ENCODE measurements at places on chromosomes 6 and 20. TPM values are rescaled to one million over a fixed set of nuclear protein-coding genes. Genes with fewer than 3 reads are reported as not detected.
A peak's percentile ranks its signal among the peaks of the same experiment; 100 is the strongest.

DNA sequence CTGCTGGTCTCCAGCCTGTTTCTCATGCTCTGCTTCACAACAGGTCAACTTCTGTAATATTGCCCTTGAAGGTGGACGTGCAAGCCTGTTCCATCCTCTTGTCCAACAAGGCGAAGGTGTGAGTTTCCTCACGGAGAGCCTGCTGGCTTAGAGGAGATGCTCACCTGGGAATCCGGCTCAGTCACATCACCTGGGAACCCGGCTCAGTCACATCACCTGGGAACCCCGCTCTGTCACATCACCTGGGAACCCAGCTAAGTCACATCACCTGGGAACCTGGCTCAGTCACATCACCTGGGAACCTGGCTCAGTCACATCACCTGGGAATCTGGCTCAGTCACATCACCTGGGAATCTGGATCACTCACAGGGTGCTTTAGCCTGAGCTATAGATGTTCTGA is 230.1 kb downstream of the ERMARD start:
- DNase-seq, result no peak

Gene MAS1
- total RNA-seq, result not detected

- DNase-seq, result no peak
Measured at GRCh38 chr6:111734068-111735061, 128.7 kb upstream of the TRAF3IP2 start.

- no peak for DNase-seq
Measured at GRCh38 chr6:132648828-132649227, 10.2 kb downstream of the TAAR1 start.

Gene DDO
- total RNA-seq, result not detected

DNA sequence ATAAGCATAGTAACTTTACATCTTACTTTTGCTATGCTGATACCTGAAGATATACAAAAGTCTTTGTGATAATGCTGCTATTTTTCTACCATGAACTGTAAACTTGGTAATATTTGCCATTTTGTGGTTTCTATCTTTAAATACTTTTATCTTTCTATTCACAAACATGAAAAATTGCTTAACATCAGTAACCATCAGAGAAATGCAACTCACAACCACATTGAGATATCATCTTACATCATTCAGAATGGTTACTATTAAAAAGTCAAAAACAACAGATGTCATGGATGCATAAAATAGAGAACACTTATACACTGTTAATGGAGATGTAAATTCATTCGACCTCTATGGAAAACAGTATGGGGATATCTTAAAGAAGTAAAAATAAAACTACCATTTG is 112.0 kb downstream of the TRDN start:
- DNase-seq, result no peak

GRCh38 chr6:69881322-69882151 is 15.2 kb downstream of the COL19A1 start:
- DNase-seq, result no peak

DNA sequence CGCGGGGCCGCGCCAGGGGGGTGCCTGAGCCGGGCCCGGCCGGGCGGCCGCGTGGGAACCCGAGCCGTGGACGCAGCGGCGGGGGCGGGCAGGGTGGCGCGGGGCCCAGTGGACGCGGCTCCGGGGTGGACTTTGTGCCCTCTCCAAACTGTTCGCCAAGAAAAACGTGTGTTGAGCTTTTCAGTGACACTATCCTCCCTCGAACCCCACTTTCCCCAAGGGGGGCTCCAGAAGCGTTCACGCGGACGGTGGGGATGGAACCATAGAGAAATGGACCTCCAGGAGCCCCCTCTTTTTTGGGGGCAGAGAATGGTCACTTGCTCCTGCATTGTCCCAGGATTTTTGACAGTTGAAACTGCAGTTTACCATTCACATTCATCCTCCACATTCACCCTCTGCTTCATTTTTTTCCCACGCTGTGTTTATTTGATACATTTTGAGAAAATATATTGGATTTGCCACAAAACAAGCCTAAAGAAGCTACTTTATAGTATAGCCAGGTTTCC is 2.9 kb upstream of the HIVEP1 start:
- no peak for DNase-seq

DNA sequence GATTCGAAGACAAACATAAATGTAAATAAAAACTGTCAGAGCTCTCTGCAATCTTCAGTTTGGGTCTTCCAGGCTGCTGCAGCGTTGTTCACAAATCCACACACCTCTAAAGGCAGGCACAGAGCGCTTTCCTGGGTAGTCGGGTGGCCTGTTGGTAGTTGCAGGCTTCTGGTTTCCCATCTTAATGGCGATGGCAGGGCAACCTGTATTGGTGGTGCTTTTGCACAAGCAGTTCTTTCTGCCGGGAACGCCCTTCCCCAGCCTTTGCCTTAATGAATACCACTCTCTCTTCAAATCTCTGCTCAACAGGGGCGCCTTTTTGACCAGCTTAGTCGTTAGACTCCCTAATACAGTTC is 723 bp upstream of the IFT52 start:
- no peak for DNase-seq

Gene PSMB1
- 139 TPM for total RNA-seq

DNA sequence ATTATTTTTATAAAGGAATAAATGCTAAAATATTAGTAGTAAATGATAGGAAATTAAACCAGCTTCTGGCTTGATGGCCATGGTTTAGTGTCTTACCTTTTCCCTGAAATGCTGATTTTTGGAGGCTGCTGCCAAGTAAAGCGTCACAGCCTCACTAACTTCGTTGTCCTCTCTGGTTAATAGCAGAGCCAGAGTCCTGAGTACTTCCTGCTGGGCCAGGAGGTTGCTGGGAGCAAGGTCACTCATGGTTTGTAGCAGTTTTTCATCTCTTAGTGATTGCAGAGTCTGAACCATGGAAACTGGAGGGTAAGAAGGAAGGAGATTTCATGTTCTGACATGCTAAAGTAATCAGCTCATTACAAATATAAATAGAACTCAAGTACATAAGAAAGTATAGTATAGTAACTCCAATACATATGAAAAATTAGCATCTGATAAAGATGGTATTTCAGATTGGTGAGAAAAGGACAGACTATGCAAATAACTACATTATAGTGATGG is 26.5 kb upstream of the ARMH2 start:
- no peak for DNase-seq

DNA sequence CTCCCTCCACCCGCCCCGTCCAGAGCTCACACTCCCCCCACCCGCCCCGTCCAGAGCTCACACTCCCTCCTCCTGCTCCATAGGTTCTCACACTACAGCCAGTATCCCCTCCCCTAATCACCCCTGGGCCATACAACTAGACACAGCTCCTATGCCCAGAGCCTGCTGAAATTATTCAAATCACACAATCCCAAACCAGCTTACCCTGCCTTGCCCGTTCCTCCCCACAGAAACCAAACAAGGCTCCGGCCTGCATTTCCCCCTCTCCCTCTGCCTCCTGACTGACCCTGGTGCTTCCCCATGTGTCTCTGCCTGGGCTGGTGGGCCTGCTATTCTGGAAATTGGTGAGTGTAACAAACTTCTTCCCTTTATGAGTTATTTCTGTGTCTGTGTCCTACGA is 18.6 kb downstream of the SLC2A4RG start:
- DNase-seq, result no peak

- DNase-seq, result peak; percentile 97
Measured at GRCh38 chr6:131950767-131951575, at the start of gene CCN2. Gene CCN2 (minus strand): TSS chr6:131951372. CDS start chr6:131951172, 200 bp downstream.

DNA sequence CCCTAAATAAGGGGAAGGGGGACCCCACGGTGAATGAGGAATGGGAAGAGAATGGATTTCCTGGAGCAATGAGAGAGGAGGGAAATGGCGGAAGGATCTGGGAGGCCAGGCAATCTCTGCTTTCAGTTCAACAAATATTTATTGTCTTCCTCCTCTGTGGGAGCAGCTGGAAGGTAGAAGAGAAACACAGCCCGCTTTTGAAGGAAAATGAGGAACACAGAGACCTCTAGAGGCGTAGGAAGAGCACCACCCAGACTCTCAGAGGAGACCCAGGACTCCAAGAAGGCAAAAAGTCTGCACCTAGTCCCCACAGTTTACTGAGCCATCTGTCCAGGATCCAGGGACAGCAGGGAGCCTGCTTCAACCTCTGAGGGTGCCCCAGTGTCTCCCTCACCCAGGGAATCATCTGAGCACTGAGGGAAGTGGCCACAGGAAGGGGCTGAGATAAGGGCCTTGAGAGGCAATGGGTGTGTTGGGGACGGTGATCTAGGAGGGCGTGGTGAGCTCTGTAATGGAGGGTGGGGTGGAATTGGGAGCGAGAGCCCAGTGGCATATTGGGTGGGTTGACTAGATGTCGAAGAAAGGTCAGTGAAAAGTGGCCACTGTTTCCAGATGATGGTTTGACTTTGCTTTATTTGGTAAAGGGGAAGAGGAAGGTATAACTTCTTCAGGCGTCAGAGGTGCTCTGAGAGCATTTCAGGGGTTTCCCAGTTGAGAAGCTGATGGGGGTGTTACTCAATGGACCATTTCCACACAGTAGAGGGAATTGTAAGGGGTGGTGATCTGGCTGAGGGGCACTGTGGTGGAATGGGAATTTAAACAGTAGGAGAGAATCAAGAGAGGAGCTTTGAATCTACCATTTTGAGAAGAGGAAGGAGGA is 610 bp downstream of the PSORS1C1 start:
- no peak for DNase-seq

GRCh38 chr6:23055523-23055922 is 486.2 kb downstream of the HDGFL1 start:
- no peak for DNase-seq

Gene DOK5
- total RNA-seq, result 6.6 TPM

GRCh38 chr20:50594231-50594590 is 84.0 kb downstream of the PTPN1 start:
- DNase-seq, result no peak

Gene STK38
- total RNA-seq, result 53.9 TPM

DNA sequence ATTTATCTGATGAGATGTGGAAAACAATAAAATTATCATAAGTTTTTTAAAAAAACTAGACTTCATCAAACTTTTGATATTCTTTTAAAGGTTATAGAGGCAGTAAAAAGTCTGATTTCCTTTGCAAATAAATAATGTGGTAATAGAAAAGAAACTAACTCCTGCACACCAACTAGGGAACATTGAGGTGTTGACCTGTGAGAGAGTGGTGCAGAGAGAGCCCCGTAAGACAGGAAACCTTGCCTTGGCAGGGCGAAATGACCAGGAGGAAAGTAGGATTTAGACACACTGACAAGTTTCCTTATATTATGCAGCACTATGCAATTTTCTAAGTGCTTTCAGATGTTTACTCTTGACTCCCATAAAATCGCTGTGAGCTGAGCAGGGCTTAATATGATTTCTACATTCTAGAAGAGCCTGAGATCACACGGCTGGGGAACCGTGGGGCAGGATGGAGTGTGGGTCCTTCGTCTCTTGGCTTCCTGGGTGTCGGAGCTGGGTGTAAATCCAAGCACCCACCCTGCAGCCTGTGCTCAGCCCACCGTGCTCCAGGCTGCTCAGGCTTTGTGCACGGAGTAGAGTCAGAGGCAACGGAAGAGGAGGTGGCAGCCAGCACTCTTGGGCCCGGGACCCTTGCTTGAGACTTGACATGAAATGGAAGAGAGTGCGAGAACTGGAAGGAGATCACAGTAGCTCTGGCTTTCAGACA is 61.3 kb upstream of the FOXQ1 start:
- DNase-seq, result peak; percentile 59

Gene HLA-DPA1
- 1.8 TPM for total RNA-seq

Gene DLK2
- not detected for total RNA-seq

GRCh38 chr6:88238065-88238464 is 71.9 kb upstream of the CNR1 start:
- no peak for DNase-seq

DNA sequence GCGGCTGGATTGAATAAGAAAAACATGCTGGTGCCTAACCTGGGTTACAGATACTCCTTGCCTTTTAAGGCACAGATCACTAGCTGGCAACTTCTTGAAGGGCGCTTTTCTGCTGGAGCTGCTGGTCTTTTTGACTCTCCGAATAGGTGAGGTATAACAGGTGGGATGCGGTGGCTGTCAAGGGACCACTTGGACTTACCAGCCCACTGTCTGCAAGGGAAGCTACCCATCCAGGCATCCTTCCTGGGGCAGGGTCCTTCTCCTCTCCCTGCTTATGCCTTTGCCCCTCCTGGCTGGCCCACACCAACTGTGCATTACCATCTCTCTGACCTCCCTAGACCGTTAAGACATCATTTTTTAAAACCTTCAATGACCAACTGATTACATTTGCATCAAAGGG is 57.4 kb downstream of the NPEPL1 start:
- peak; percentile 75 for DNase-seq
